GM12892 (cell line): ENCODE measurements at places on chromosomes 13 and 19.

DNA sequence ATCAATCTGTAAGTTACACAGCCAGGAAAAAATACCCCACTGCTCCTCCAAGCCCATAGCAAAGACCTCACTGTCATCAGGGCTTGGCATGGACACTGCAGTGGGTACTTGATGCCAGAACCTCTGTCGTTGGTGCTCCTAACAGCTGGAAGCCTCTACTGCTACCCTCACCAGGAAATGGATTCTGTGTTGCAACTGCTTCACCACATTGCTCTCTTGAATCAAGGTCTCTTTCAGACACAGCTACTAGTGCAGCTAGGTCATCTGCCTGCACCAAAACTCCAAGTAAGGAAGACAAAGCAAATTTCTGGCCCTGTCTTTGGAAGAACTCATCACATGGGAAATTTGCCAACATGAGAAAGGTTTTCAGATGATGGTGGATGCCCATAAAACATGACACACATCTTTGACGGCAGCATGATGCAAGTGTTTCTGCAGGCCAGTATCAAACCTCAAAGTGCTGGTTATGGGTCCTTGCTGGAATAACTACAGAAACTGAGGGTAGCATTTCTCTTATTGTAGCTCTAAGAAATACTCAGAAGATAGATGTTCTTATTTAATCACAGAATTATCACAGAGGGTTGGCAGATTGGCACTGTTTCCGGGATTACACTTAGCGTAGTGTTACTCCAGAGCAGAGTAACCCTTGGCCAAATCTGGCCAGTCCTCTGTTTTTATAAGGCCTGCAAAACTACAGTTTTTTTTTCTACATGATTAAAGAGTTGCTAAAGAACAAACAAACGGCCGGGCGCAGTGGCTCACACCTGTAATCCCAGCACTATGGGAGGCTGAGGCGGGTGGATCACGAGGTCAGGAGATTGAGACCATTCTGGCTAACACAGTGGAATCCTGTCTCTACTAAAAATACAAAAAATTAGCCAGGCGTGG, 12.9 kb upstream of the PCCA start:
- DNase-seq = no peak

DNA sequence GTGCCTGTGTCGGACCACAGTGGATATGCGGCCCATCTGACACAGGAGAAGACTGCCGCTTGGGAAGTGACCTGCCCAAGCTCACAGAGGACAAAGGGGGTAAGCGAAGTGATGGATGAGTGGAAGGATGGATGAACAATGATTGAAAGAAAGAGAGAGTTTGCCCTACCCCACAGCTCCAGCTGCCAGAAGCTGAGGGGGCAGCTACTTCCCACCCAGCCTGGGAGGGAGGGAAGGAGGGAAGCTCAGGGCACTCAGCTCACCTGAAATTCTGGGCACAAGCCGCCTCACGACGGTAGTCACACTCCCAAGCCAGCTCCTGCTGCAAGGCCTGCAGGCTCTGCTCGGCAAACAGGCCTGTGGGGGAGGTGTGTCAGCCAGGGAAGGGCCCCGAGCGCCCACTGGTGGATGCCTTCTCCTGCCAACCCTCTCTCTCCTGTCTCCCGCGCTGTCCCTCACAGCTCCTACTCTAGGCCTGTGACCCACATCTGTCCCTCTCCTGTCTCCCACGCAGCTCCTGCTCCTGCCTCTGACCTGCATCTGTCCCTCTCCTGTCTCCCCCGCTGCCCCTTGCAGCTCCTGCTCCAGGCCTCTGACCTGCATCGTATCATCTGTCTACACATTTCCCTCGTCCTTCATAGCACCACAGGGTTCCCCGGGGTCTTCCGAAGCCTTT, 12.0 kb upstream of the NUMBL start:
- no peak for DNase-seq

GRCh38 chr13:94967183-94968039, 255.1 kb upstream of the SOX21 start:
- DNase-seq = peak; percentile 23

DNA sequence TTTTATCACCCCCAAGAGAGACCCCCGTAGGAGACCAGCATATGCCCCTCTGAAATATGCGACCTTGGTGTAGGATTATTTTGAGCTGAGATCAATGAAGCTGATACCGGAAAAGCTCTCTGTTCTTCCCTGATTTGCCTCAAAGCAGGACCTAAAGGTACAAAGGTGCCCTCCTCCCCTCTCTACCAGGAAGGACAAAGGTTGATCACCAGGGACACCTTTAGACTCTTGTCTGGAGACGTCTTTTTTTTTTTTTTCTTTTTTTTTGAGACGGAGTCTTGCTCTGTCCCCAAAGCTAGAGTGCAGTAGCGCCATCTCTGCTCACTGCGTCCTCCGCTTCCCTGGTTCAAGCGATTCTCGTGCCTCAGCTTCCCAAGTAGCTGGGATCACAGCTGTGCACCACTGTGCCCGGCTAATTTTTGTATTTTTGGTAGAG, 792 bp upstream of the PEX11G start:
- DNase-seq = no peak
